ENCODE measurements at places on chromosomes 4 and X.

- peak; percentile 77 for DNase-seq
Observed at GRCh38 chr4:53644607-53645006, 53.3 kb upstream of the LNX1 start.

GRCh38 chrX:152913346-152913745 lies 15.5 kb downstream of the ZNF185 start:
- DNase-seq: no peak

GRCh38 chr4:175330652-175331051 lies 412.5 kb downstream of the ADAM29 start:
- no peak for DNase-seq

- no peak for DNase-seq
Observed at GRCh38 chr4:173192375-173193162, 24.0 kb downstream of the GALNT7 start.

DNA sequence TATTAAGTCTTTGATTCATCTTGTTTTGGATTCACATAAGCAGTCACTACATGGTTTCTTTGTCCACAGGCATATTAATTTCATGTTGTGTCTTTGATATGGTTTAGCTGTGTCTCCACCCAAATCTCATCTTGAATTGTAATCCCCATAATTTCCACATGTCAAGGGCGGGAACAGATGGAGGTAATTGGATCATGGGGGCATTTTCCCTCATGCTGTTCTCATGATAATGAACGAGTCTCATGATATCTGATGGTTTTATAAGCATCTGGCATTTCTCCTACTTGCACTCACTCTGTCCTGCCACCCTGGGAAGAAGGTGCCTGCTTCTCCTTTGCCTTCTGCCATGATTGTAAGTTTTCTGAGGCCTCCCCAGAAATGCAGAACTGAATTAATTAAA lies 1811.2 kb upstream of the PCDH10 start:
- DNase-seq: no peak

- DNase-seq: no peak
Observed at GRCh38 chrX:125093852-125094251, 225.8 kb upstream of the TEX13C start.

DNA sequence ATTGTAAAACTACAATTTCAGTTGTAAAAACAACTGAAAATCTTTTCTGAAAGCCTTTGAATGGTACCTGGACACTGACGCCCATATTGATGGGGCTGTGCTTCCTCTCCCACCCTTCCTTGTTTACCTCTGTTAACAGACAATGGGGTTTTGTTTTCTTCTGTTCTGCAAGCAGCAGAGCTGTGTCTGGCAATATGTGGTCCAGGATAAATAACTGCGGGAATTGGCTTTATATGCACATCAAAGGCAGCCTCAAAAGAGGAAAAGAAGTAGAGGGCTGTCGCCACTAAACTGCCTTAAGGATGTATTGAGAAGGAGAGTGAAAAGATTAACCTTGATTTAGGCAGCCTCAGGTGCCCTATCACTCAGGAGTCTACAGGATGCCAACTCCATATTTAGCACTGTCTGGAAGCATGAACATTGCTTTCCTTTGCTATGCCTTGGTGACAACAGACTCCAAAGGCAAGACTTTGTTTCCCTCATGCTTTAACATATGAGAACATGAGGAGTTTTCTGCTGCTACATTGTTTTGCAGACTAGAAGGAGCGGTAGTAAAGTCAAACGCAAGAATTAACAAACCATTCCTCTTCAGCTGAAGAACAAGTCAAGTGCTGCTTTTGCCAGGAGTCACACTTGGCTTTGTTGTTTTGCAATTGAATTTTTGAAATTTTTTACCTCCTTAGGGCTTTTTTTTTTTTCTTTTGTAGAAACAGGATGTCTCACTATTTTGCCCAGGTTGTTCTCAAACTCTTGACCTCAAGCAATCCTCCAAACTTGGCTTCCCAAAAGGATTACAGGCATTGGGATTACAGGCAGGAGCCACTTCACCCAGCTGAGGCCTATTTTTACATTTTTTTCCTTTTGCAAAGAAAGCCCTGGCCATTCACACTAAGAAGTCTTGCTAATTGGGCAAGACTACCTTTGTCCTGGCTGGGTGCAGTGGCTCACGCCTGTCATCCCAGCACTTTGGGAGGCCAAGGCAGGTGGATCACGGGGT lies 3.0 kb downstream of the IL21 start:
- DNase-seq: no peak

- no peak for DNase-seq
Observed at GRCh38 chr4:118807659-118808058, 28.3 kb downstream of the SEC24D start.

DNA sequence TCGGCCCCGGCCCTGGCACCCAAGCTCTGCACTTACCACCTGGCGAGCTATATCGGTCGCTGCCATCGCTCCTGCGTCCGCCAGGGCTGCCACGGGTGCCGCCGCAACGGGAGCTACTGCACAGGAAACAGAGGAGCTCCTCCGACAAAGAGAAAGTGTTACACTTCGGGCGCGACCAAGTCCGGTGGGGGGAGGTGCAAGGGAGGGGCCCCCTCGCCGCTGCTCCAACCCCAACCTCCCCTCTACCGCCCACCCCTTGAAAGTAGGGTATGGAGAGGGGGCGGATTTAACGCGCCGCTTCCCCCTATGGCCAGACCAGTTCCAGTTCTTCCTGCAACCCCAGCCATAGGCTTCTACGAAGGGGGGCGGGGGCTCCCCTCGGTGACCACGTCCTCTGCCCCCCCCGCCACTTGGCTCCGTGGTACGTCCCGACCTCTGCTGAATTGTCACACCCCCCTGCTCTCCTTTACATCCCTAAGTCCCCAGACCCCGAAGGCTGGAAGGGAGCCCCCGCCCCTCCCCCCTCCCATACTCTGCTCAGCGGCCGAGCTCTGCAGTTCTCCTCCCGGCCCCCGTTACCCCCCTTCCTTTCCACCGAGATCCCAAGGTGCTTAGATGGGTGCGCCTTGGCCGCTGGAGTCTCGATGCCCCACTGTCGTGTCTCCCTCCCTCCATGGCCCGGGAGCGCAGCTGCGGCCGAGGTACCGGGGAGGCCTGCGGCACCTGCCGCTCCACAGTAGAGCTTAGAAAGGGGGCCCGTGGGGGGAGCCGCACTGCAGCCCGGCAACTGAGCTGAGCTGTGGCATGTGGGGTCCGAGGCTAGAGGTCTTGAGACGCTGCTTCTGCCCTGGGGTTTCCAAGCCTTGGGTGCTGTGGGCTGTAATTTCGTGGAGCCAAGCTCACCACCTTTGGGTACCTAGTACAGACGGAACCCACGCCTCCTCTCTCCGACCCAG lies at the start of gene SEPTIN6:
SEPTIN6 (minus strand) TSS at position 129 of the 956 bp plus-strand sequence; CDS start at position 66, 63 bp downstream.
- DNase-seq: peak; percentile 74

DNA sequence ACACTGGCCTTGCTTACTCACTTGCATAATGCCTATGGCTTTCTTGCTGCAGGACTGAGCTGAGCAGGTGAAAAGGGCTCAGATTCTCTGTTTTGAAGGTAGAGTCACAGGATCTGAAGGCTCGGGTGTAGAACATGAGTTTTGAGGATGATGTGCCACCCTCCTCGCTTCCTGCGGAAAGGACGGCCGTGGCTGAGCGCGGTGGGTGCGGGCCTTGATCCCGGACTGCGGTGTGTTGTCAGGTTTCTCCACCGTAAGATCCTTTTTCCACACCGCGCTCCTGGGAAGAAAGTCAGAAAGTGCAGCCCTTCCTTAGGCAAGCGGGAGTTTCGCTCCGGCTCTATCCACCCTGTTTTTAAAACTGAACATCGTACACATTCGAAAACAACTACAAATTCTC lies 36.2 kb downstream of the ZFP42 start:
- DNase-seq: no peak
